ENCODE measurements at places on chromosomes 1 and 21.
A peak's percentile ranks its signal among the peaks of the same experiment; 100 is the strongest.

DNA sequence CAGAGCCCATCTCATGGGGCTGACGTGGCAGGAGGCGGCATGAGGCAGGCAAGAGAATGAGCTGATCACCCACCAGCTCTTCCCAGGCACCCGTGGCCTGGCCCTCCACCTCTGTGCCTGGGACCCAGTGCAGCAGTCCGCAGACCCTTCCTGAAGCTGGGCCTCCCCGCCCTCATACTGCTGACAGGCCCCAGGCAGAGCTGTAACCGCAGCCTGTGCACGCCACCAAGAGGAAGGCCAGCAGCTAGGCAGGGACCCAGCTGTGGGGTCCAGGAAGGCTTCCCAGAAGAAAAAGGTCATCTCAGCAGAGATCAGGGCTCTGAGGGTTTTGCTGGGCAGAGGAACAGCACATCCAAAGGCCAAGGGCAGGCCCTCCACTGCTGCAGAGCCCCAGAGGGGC, 9.8 kb upstream of the MTFR1L start:
- no peak for DNase-seq

DNA sequence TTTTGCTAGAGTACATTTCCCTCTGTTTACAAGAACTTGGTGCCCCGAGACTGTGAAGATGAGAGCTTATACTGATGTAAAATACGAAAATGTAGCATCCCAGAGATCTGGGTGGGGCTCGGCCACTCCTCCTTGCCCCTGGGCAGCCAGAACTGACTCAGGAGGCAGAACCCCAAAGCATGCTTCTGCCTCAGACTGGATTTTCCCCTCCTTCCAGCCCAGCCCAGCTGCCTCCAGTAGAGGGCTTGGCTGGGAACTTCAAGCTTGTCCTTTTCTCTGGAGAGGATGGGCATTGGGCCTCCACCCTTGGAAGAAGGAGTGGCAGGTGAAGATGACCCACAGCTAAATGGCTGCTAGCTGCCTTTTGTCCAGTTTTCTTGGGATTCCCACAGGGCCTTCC, 24.3 kb upstream of the BTG2 start:
- DNase-seq: no peak

- no peak for DNase-seq
These were observed 207.4 kb upstream of the CHRM3 start for GRCh38 chr1:239178961-239179360.

- no peak for DNase-seq
These were observed 131.9 kb upstream of the C1orf105 start for GRCh38 chr1:172288581-172288980.

- no peak for DNase-seq
These were observed 1357.7 kb downstream of the NCAM2 start for GRCh38 chr21:22355949-22356348.

- no peak for DNase-seq
These were observed 13.8 kb downstream of the CEP350 start for GRCh38 chr1:179968284-179968993.

- DNase-seq: peak; percentile 79
These were observed at the start of gene ITGB2 for GRCh38 chr21:44920694-44921604. ITGB2 (minus strand) TSS chr21:44920899; CDS start chr21:44910782, 10,117 bp downstream.

DNA sequence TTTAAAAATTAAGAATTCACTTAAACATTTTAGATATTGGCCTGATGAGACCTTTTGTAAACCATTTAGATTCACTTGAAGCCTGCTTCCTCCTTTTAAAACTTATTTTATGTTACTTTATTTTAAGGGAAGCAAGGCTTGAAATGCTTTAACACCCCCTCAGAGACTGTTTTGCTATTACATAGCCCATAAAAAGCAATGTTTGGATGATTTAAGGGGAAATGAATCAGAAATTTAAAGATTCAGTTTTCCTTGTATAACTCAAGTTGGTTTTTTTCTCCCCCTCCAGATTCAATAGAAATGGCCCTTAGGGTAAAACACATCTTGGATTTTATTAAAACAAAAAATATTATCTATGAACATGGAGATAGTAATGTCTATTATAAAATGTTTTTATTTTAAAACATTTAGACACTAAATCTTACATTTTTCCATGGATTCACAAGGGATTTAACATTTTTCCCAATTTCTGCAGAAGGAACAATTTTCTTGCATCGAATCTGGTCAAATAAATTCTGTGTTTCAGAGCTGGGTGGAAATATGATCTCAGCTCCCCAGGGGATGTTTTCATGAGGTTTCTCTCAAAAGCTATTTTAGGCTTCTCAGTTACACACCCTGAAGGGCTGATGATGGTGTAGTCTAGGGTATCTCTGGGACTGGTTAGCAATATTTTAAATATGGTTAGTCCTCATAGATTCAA, 69.3 kb upstream of the WARS2 start:
- DNase-seq: no peak

DNA sequence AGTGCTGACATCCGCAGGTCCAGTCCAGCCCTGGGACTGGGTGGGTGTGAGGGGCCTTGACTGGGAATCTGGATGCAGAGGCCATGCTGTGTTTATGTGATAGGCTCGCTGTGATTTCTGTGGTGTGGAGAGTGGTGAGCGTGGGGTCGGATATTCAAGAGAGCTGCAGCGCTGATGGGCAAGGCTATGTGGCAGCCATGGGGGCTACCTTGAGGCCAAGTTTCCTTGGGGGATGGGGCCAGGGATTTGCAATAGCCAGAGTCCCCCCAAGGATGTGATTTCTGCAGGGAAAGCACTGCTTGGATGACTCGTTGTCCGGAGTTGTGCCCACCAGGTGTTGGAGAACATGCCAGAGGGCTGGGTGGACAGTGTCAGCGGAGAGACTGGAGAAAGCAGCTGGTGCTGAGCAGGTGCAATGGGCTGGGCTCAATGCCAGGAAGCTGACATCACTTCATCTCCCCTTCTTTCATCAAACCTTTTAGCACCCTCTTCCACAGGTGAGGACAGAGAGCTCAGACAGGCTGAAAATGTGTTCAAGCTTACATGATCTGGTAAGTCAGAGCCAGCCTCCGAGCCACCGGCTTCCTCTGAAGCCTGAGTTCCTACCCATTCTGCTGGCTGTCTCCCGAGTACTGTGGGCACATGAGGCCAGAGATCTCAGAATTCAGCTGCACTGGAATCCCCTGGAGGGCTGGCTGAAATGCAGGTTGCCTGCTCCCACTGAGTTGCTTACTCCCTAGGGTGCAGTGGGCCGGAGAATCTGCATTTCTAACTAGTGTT, 132.9 kb downstream of the RHOU start:
- no peak for DNase-seq

- DNase-seq: no peak
These were observed 501.7 kb downstream of the NEGR1 start for GRCh38 chr1:71780681-71781080.

DNA sequence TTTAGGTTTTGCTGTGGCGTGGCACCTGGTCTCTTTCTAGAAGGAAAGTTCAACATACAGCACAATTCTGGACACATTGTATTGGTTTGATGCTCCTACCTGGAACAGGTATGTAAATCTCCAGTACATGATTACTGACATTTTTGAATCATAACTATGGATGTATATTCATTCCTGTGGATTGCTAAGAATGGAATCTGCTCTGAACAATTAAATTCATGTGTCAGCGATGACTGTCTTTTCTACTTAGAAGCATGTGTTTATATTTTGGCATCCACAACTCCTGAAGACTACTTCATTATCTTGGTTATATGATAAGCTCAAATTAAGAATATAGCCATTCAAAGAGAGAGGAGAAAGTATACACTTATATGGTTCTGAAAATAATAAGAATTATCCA, 291.8 kb downstream of the CHRM3 start:
- DNase-seq: no peak

DNA sequence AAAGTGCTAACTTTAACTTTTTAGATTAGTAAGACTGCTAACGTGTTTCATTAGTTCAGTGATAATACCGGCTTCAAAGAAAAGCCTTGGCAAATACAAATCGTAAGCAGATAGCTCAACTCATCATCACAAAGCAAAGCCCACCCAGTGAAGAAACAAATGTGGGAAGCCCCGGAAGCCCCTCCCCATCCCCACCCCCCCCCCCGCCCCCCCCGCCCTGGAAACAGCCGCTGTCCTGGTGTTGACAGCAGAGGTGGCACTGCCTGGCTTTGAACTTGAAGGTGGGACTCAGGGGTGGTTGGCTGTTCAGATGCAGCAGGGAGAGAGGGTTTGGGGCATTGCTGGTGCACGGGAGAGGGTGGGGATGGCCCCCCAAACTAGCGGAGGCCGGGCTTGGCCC, 14.1 kb downstream of the PDXK start:
- no peak for DNase-seq

GRCh38 chr1:6491480-6491962, at the start of gene PLEKHG5:
PLEKHG5 (minus strand) TSS chr1:6491667; CDS start chr1:6477571, 14,096 bp downstream.
- peak; percentile 36 for DNase-seq

DNA sequence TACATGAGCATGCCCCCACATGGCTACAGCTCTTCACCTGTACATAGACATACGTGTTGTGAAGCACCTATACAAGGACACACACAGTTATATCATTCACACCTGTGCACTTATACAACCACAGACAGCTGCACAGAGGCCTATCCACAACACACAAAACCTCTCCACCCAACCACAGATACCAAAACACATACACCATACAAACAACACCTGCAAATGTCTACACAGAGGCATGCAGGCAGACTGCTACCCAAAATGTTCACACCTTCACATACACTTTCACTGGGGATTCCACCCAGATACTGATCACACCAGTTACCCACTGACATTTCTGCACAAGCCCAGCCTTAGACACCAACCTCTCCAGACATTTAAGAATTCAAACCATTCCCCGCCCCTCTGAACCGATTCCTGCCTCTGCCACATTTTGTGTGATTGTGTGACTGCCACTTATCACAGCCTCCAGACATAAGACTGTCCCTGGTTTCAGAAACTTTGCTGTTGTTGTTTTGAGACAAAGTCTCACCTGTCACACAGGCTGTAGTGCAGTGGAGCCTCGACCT, 2.0 kb downstream of the C1orf232 start:
- no peak for DNase-seq

- no peak for DNase-seq
These were observed 22.6 kb downstream of the EPHA2 start for GRCh38 chr1:16133007-16133961.

Data from stimulated activated naive CD8-positive, alpha-beta T cell treated with anti-CD3 and anti-CD28 coated beads, Interleukin-15, Interleukin-2, amounts not matched to agents 100 U/mL and 50 U/mL, for 24 hours (primary cell).